ENCODE measurements at places on chromosomes 12 and 14.
A peak's percentile ranks its signal among the peaks of the same experiment; 100 is the strongest.

DNA sequence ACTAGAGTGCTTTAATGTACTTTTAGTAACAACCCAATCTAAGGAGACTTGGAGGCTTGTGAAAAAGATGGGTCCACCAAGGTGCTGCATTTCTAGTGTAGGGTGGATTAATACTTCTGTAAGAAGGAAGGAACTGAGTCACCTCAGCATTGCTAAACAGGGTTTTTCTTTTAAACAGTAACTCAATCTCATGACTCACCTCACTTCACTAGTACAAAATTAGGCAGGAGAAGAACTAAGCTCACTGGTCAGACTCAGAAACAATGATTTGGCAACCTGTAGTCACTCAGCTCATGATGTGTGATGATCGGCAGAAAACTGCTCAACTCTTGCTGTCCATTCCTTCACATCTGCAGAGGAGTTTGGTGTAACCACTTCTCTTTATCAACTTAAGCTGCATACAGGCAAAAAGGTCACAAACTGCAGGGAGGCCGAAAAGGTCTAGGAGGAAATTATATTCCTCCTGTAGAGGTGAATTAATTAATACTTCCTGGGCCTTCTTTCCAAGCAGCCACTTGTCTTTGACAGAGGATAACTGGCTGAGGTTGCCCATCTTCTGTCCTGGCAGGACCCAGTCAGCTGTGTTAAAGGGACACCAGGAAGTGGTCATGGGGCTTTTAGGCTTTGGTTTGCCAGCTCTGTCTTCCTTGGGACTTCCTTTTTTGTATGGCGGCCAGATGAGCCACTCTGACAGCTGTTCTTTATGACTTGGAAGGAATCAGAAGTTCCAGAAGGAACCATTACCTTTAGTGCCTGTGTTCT, 466.9 kb downstream of the FUT8 start:
- no peak for DNase-seq

DNA sequence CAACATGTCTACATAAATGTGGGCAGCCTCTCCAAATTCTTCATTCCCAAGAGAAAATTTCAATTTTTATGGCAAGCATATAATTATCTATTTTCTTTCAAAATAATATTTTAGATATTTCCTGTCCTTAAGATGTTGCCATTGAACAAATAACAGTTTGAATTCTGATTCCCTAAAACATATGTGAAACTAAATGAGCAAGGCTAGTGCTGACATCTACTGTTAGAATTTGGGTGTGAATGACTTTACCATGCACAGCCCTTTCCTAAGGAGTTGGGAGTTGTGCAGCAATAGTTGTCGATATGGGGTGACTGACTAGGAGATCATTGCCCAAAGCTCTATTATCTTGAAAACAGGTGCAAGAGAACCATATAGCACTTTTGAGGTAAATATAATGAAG, 108.2 kb upstream of the SLC38A4 start:
- DNase-seq = peak; percentile 24

- no peak for DNase-seq
These were observed 7.7 kb upstream of the KICS2 start for GRCh38 chr12:64229796-64230195.

DNA sequence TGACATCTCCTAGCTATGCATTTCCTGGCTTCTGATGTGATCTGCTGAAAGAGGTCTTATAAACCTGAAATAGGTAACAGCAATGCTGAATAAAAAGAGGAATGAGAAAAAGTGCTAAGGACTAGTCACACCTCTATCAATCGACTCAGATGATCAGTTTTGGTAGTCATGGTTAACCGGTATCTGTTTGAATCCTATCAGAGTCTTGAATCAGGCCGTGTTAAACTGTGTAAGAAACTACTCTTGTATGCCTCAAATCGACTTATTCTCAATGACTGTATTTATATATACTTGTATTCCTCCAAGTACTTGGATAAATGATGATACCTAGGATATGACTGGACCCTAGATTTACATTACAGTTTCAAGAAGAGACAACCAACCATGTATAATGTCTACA, 10.8 kb upstream of the ISM2 start:
- DNase-seq = no peak

GRCh38 chr14:68460541-68460940, 332.3 kb downstream of the ZFP36L1 start:
- DNase-seq = no peak

- no peak for DNase-seq
These were observed 2.8 kb downstream of the SLC38A2 start for GRCh38 chr12:46369474-46370379.
